ENCODE measurements at places on chromosomes 5 and 9.

- no peak for DNase-seq
These were observed 30.2 kb upstream of the CEP72 start for GRCh38 chr5:581941-582340.

- no peak for DNase-seq
These were observed 100.2 kb downstream of the INSYN2B start for GRCh38 chr5:169880012-169880663.

DNA sequence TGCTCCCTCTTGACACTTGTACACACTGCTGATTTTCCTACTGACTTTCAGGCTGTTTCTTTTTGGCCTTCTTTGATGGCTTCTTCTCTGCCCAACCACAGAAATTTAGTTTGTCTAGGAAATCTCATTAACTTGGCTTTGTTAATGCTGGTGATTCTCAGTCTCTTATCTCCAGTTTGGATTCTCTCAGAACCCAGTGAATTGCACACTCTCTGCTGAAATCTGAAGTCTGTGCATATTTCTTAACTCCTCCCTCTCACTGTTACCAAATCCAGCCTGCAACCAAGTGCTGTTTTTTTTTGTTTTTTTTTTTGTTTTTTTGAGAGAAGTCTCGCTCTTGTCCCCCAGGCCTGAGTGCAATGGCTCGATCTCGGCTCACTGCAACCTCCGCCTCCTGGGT, 117.2 kb downstream of the CDC42SE2 start:
- DNase-seq: no peak

DNA sequence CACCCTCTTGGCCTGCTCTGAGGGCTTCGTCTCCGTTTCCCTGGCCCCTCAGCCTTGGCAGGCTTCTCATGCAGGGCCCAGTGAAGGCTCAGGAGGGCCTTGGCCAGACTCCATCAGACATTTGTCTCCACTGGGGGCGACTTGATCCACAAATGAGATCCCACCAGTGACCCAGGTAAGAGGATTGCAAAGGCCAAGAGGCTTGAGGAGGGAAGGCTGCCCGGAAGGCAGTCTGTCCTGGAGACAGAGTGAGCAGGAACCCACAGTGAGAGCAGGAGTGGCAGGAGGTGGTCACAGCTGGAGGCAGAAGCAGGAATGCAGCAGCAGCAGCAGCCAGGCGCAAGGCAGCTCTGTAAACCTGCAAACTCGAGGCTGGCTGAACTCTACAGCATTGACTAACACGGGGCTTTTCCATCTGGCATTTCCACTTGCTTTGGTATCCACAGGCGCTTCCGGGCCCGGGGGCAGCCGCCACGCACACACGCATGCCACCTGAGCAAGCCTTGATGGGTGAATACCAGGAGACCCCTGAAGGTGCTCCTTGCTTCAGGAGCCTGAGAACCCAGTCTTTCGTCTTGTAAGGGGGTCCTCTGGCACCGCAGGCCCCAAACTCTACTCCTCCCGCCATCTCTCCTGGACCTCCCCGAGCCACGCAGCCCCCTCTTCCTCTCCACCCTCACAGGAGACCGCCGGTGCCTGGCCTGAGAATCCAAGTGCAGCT, 14.7 kb downstream of the MGAT1 start:
- DNase-seq: no peak

DNA sequence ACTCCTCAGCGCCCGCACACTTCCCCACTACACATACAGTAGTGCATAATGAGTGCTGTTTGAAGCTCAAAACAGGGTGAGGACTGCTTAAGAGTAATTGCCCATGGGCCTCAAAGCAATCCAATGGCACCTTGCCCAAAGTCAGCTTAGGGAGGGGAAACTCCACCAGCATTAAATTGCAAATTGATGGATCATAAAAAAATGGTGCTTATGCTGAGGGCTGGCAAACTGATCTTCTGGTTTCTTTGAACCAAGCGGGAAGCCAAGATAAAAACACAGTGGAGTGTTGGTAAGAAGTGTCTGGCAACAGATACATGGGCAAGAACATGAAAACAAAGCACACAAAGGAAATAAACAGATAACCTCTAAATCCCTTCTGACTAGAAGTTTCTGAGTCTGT, 28.0 kb downstream of the TLE1 start:
- DNase-seq: no peak

- DNase-seq: no peak
These were observed 77.0 kb downstream of the RXRA start for GRCh38 chr9:134403292-134403681.

DNA sequence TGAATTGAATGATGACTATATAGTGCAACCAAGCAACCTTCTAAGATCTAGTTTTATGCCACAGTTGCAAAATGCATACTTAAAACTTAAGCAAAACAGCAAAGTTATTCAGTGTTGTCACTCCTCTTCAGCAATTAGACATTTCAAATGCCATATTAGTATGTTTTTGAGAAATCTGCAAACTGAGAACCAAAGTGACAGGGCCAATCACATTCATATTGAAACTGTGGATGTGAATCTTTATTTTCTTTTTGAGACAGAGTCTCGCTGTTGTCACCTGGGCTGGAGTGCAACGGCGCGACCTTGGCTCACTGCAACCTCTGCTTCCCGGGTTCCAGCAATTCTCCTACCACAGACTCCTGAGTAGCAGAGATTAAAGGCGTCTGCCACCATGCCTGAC, 249.2 kb upstream of the EFNA5 start:
- no peak for DNase-seq

DNA sequence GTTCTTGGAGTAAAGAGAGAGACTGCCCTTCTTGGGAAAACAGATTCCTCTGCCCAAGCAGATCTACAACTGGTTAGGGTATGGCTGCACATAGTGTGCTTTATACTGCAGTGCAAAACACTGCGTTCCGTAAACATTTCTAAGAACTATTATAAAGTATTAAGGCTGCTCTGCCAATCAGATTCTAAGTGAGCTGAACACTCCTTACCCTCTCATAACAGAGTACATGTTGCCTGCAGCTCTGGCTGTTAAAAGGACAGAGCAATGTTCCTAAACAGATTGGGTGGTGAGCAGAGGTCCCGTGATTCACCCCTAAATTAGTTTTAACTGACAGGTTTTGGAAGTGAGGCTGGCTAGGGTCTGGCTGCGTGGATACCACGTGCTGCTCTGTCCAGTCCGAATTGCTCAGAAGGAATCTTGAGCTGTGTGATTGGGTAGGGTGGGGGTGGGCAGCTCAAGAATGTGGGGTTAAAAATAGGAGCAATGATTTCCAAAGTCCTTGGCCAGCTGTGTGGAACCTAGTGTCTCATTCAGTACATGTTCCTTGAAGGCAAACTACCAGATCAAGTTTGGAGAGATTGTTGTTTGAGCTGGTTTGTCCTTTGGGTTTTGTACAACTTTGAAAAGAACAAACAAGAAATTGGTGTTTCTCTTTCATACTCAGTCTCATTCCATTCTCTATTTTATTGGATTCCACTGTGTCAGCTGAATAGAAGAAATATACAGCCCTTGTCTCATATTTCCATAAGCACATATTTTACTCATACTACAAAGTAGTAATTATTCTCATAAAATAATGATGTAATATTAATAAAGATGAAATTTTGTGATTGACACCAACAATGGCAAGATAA, 497.6 kb upstream of the CD180 start:
- no peak for DNase-seq

- no peak for DNase-seq
These were observed 772.3 kb downstream of the MAT2B start for GRCh38 chr5:164277720-164278119.

DNA sequence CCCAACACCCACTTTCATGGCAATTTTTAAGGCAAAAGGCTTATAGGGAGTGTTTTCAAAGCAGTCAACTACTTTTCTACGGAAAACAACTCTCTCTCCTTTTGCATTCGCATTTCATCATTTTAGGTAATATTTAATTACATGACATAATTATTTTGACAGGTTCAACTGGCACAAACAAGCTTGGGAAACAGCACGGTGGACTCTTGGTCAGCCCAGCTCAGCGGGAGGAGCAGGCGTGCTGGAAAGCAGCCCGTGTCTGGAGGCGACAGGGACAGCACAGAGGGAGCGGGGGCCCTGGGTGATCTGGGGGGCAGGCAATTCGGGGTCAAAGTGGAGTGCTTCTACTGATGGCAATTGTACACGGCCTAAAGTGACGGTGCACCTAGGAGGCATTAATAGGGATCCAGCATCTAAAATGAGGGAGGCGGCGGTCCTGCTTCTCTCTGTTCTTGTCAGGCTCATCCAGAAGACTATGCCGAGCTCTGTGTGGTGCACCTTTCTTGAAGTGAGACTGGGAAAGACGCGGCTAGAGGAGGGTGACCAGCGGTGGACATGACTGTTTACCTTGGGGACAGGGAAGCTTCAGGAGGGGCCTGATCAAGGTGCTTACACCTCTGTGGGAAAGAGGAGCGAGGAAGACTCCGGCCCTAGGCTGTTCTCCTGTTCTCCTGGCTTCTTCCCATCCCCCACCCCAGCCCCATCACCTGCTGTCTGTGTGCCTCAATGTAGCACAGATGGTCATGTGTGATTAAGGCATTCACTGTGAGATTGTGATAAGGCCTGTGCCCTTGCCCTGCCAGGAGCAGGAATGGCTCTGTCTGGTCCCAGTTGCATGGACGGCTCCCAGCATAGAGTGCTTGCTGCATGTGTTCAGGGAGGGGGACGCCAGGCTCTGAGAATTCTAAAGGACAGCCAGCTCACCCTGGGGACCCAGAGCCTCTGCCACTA, 3.4 kb downstream of the MYMK start:
- DNase-seq: no peak

DNA sequence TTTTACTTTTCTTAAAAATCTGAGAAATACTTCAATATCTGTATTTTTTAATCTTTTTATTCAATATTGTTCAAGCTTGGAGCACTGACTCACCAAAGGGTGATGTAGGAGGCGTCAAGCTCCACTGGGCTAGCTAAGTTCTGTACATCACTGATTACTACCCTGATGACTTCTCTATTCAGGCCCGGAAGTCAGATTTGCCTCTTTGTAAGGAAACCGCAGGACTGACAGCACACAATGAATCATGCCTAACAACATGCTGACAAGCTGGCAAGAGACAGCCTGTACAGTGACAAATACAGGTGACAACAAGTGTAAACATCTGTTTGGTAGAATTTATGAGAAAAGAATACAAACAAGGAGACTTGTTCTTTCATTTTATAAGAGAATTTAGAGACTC, 627.9 kb upstream of the RORB start:
- DNase-seq: no peak

Data from CD4-positive, alpha-beta T cell (primary cell).